Epithelial cell of umbilical artery (primary cell): ENCODE measurements at places on chromosomes 7 and 10. TPM values are rescaled to one million over a fixed set of nuclear protein-coding genes. Genes with fewer than 3 reads are reported as not detected.

The NUPR2 gene
- not detected in 2 replicates for total RNA-seq

The LRRD1 gene
- total RNA-seq: under 0.01 TPM in 1 of 2 replicates, not detected in the other

The PNLIPRP1 gene
- not detected in 2 replicates for total RNA-seq

The COMTD1 gene
- 11.2 and 15.9 TPM in 2 replicates for total RNA-seq

The GHRHR gene
- total RNA-seq: not detected in 2 replicates
